NCI-H526 (cell line): ENCODE measurements at places on chromosomes 6 and 20.
A peak's percentile ranks its signal among the peaks of the same experiment; 100 is the strongest.

GRCh38 chr20:50146214-50146613 is 7.3 kb downstream of the PEDS1 start:
- no peak for DNase-seq

GRCh38 chr6:137727216-137727765 is 139.8 kb upstream of the TNFAIP3 start:
- DNase-seq = no peak

GRCh38 chr6:35449287-35449881 is 2.8 kb upstream of the FANCE start:
- peak; percentile 58 for DNase-seq

DNA sequence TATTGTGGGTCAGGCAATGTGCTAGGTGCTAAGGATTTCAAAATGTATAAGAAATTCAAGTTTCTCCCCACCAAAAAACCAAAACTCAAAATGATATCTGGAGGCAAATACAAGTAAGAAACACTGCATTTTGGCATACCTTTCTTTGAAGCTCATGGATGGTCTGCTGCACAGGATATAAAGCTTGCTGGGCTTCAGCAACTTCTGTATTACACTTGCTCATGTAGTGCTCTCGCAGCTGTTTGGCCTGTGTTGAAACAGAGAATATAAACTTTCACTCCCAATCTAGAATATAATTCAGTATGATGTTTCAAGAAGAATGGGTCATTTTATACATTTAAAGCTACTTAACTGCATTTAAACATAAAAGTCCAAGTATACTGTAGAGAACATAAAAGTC is 39.6 kb downstream of the SHPRH start:
- no peak for DNase-seq

- peak; percentile 59 for DNase-seq
Measured at GRCh38 chr6:54244430-54244829, 63.8 kb upstream of the TINAG start.

DNA sequence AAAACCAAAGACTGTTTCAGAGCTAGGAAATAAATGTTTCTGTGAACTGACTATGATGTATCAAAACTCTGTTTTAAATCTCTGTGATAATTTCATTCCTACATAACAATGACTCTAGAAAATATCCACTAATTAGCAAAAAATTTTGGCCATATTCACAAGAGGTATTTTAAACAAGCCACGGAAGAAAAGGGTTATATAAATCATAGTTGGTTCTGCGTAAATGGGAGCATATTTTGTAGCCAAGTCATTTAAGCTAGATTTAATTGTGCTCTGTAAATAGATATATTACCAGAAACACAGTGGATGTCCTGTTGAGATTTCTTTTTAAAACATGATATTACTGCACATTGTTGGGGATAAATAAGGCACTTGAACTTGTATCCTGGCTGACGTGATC is 416.5 kb upstream of the PLCB4 start:
- DNase-seq = no peak

DNA sequence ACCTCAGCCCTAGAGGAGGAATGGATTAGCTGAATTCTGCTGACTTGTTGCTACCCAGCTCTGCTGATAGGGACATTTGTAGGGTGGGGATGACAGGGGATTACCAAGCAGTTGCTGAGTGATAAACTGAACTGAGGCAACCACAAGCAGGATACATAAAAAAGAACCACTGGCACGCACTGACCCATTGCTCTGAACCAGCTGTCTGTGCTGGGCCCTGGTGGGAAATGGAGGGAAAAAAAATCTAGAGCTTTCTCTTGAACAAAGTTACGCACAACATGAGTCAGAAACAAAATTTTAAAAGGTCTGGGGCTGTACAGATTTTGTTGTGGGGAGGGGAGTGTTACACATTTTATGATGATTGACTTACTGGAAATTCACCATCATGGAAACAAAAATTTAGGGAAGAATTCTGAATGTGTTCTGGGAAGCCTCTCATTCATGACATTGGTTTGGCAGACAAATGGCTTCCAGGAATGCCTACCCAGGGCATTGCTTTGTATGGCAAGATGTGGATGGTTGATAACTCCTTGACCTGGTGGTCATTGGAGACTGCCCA is 37.7 kb downstream of the FOXO3 start:
- DNase-seq = no peak

DNA sequence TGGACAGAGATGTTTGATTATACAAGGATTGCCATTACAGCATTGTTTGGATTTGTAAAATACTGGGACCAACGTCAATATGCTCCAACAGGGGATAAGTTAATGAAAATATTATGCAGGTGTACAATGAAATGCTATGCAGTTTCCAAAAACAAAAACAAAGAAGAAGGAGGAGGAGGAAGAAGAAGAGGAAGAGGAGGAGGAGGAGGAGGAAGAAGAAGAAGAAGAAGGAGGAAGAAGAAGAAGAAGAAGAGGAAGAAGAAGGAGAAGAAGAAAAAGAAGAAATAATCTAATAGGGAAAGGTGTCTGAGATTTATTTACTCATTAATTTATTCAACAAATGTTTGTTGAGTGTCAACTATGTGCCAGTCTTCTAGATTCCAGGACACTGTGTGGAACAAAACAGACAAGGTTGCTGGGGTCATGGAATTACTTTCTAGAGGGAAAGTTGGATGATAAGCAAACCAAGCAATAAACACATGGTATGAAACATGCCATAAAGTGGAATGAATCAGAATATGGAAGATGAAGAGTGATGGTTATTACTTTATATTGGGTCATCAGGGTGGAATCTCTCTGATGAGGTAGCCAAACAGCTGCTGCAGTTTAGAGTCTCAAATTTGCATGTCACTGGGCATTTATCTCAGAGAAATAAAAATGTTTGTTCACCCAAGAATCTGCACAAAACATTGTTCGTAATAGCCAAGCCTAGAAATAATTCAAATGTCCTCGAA is 6.3 kb upstream of the TRIM27 start:
- no peak for DNase-seq

DNA sequence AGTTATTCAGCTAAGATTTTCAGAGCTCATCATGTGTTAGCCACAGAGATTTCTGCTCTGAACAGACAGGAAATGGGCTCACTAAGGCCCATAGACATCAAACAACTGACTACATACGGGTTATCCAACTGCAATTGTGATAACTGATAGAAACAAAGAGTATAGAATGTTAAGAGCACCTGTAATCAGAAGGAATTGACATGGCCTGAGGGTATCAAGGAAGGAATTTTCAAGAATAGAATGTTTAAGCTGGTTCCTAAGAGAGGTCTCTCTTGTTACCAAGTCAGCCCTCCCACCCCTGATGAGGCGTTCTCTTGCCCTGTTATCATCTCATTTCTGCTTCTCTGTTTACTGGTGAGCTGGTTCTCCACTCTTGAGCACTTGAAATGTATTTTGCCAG is at the start of gene MEI4:
Gene MEI4, plus strand, starts transcription at position 301 of the 400 bp plus-strand sequence. CDS start 37,633 bp downstream, outside the sequence.
- no peak for DNase-seq

DNA sequence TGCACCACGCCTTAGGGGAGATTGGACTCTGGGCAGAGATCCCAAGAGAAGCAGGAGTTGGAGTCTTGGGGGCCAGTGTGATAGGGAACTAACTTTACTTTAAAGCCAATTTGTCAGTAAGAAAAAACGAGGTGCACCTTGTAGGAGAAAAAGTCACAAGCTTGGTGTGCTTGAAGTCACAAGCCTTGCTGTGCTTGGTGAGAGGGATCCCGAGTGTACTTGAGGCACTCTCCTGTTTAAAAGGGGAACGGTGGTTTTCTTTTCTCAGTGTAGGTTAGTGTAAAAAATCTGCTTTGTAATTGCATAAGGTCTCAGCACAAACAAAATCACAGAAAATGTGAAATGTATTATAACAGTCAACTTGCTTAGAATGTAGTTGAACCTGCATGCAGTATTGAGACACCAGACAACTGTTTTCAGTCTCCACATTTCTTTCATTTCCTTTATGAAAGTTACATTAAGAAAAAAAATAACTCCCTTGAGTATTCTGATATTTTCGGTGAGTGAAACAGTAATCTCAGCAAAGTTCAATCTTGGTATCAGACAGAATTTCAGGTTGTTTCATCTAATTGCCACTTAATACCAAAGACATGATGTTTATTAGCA is 111.1 kb upstream of the DUSP22 start:
- no peak for DNase-seq

- no peak for DNase-seq
Measured at GRCh38 chr6:163729127-163729872, 314.8 kb downstream of the QKI start.

DNA sequence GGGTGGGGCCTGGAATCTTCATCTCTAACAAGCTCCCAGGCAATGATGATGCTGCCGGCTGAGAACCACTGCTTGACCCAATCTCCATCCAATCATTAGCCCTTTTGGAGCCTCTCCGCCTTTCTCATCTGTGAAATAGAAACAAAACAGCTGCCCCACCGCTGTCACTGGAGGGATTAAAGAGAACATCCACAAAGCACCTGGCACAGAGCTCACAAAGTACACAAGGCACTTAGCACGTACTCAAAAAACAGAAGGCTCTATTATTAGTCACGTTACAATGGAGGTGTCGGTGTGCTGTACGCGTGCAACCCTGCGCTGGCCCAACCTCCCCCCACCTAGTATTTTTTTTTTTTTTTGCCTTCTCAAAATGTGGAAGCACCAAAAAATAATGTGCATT is 213.5 kb upstream of the ARID1B start:
- DNase-seq = no peak

- no peak for DNase-seq
Measured at GRCh38 chr6:150165020-150165702, 22.3 kb downstream of the PPP1R14C start.

DNA sequence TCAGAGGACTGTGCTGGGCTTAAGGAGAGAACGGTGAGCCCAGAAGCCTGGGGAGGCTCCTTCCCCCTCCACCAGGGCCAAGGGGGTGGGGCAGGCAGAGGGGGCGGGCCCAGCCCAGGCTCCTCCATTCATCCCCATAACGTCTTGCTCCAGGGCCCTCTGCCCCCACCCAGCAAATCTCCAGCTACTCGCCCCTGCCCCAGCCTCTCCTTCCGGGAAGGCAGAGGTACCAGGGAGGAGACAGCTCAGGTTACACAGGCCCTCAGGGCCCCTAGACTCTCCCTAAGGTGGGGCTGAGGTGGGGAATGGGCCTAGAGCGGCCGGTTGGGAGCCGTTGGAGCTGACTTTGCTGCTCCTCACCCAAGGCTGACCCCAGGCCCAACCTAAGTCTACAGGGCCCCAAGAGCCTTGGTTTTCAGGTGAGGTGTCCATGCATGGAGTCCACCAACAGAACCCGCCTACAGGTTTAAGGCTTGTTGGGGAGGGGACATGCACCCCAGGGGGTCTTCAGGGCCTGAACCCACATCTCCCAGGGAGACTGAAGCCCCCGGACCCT is 1.2 kb downstream of the LAMA5 start:
- DNase-seq = peak; percentile 71

GRCh38 chr20:5065879-5066383 is 53.8 kb downstream of the PCNA start:
- DNase-seq = no peak

DNA sequence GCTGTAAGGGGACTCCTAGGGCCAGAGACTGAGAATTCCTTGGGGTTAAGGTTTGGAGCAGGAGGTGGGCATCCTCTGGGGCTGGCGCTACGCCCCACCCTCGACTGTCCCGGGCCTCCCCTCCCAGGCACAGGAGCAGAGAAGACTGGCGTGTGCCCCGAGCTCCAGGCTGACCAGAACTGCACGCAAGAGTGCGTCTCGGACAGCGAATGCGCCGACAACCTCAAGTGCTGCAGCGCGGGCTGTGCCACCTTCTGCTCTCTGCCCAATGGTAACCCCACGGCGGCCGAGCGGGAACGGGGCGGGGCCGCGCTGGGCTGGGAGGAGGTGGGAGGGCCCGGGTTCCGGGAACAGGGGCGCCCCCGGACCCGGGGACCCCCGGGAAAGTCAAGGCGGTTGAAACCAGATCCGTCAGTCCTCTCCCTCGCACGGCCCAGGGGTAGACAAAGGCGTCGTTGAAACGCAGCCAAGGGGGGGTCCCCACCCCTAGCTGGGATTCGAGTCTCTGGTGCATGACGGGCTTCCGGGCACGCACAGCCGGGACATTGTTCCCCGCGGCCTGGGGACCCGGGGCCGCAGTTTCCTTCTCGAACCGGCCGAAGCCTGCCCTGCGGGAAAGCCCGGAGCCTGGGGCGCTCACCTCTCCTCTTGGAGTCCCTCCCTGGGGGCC is 844 bp downstream of the WFDC2 start:
- peak; percentile 62 for DNase-seq

DNA sequence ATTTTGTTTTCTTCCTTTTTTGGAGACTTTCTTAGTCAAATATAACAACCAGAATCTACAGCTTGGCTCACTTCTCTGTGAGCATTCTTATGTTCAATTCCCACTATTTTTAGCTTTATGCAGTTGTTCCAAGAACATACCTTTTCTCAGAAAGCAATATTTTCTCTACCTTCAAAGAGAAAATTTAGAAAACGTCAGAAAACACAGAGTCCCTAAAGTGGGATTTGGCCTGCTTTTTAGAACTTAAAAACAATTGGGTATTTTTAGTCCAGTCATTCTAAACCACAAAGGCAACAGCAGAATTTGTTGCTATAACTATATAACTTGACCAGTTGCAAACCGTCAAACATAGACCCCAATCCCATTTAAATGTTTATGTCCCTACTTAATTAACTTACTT is 133.1 kb downstream of the MOXD1 start:
- no peak for DNase-seq

DNA sequence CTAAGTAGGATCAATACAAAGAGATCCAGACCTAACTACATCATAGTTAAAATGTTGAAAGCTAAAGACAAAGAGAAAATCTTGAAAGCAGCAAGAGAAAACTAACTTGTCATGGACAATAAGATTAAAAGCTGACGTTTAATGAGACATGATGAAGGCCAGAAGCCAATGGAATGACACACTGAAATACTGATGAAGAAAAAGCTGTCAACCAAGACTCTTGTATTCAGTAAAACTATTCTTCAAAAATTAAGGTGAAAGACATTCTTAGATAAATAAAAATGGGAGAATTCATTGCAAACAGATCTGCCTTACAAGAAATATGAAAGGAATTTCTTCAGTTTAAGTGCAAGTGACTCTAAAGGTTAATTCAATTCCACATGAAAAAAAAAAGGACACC is 145.9 kb upstream of the KCNK16 start:
- DNase-seq = no peak

DNA sequence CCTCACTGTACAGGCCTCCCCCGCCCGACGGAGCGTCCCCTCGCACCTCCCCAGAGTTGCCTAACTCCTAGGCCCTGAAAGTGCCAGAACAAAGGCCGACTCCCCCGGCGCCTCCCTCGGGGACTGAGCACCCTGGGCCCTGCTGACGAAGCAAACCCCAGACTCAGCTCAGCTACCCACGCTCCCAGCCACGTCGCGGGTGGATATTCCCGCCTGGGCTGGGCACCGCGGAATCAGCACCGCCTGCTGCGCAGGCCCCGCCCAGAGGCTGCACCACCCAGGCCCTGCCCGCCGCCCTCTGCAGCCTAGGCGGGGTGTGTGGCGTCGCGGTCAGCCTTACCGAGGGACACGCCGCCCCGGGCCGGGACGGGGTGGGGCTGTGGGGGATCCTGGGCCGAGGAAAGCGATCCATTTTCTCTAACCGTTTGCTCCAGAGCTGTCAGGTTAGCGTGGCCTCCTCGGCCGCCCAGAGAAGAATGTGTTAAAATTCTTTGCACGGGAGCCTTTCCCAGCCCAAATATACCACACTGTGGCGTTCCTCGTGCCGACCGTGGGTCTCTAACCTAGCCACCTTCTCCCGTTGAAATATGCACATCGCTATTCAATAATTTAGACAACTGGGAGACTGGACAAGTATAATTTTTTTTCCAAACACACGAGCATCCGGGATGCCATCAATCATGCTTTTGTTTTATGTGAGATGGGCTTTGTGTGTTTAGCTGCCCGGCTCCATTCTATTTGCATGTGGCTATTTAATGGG is 31.4 kb downstream of the TFAP2A start:
- DNase-seq = peak; percentile 93
